Activated CD4-positive, alpha-beta T cell treated with anti-CD3 and anti-CD28 coated beads, Interleukin-2, amount 10 ng/mL, durations not matched to agents 7 days and 5 days (primary cell): ENCODE measurements at places on chromosomes 6 and 20. TPM values are rescaled to one million over a fixed set of nuclear protein-coding genes. Genes with fewer than 3 reads are reported as not detected.

Gene GLP1R
- total RNA-seq: not detected

GRCh38 chr6:122839472-122839871, 50.4 kb downstream of the SMPDL3A start:
- H3K4me3 ChIP-seq: no peak overlapping the region
- H3K36me3 ChIP-seq: no peaks in the 10 kb centered on the region
- H3K4me1 ChIP-seq: no peaks in the 10 kb centered on the region
- H3K27me3 ChIP-seq: peaks cover 5% of the 10 kb centered on the region

- no peaks in the 10 kb centered on the region for H3K4me1 ChIP-seq
- no peaks in the 10 kb centered on the region for H3K36me3 ChIP-seq
- H3K4me3 ChIP-seq: no peak overlapping the region
- no peak overlapping the region for H3K27ac ChIP-seq
- DNase-seq: no peak
These were observed 208.4 kb downstream of the CENPW start for GRCh38 chr6:126548300-126548699.

GRCh38 chr20:24960861-24961260, 11.8 kb downstream of the CST7 start:
- peak overlapping the region; percentile 51 for H3K27ac ChIP-seq
- no peak for DNase-seq
- H3K27me3 ChIP-seq: no peaks in the 10 kb centered on the region

DNA sequence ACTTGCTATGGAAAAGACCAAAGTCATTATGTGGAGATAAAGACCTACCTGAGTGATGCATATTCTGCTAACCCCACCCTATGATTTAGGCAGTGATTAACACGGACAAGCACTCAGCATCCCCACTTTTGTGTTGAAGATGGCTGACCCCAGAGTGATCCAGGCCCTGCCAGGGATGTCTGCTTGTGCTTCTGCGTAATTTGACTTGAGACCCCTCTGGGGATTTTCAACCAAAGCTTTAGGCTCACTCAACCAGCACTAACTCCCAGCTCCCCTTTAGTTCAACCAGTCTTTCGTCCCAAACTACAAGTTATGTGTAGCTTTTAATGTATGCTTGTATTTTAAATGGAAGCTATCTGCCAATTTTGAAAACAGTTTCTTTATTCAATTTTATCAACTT, 538.0 kb upstream of the ID4 start:
- no peak overlapping the region for H3K4me3 ChIP-seq
- no peak for DNase-seq
- no peaks in the 10 kb centered on the region for H3K4me1 ChIP-seq
- no peaks in the 10 kb centered on the region for H3K27me3 ChIP-seq
- no peaks in the 10 kb centered on the region for H3K36me3 ChIP-seq

DNA sequence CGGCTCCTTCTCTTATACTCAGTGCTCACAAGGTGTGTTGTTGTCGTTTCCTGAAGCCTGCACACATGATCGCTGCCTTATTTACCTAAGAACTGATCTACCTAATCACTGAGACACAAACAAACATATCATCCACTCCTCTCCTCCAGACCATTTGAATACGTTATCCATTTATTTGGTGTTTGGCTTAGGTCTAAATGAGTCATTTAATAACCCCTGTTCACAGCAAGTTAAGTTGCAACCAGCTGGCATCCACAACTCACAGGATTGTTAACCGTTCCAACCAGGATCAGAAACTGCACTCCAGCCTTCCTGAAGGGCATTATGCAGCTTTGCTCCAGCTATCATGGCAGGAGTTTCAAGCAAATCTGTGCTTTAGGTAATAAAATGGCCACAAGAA, 511.1 kb upstream of the MAP3K7 start:
- no peak overlapping the region for H3K27ac ChIP-seq
- H3K4me3 ChIP-seq: no peak overlapping the region
- H3K27me3 ChIP-seq: no peaks in the 10 kb centered on the region
- no peaks in the 10 kb centered on the region for H3K36me3 ChIP-seq
- H3K4me1 ChIP-seq: no peaks in the 10 kb centered on the region

DNA sequence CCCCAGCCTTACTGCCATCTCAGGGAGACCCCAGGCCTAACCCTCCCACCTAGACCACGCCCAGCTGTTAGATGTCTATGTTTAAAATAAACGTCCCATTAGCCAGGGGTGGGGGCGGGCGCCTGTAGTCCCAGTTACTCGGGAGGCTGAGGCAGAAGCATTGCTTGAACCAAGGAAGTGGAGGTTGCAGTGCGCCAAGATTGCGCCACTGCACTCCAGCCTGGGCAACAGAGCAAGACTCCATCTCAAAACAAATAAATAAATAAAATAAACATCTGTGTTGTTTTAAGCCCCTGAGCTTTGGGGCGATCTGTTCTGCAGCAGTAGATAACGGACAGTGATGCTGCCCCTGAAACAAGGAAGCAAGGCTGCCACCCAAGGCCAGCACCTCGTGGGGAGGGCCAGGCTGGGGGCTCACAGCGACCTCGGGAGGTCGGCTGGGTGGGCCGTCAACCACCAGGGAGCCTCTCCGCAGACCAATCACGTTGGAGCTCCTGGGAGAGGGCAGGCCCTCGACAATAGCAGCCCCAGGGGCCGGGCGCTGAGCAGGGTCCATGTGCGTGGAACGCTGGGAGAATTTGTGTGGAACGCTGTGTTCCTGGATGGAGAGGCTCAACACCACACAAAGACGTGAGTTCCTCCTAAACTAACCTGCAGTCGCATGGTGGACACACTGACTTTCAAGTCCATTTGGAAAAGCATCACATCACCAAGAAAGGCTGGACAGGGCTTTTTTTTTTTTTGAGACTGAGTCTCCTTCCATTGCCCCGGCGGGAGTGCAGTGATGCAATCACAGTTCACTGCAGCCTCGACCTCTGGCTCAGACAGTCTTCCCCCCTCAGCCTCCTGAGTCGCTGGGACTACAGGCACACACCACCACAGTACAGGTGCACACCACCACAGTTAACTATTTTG, 1.0 kb upstream of the HELZ2 start:
- no peaks in the 10 kb centered on the region for H3K36me3 ChIP-seq
- DNase-seq: no peak
- H3K27ac ChIP-seq: peak overlapping the region; percentile 41
- H3K4me1 ChIP-seq: peaks cover 2% of the 10 kb centered on the region

DNA sequence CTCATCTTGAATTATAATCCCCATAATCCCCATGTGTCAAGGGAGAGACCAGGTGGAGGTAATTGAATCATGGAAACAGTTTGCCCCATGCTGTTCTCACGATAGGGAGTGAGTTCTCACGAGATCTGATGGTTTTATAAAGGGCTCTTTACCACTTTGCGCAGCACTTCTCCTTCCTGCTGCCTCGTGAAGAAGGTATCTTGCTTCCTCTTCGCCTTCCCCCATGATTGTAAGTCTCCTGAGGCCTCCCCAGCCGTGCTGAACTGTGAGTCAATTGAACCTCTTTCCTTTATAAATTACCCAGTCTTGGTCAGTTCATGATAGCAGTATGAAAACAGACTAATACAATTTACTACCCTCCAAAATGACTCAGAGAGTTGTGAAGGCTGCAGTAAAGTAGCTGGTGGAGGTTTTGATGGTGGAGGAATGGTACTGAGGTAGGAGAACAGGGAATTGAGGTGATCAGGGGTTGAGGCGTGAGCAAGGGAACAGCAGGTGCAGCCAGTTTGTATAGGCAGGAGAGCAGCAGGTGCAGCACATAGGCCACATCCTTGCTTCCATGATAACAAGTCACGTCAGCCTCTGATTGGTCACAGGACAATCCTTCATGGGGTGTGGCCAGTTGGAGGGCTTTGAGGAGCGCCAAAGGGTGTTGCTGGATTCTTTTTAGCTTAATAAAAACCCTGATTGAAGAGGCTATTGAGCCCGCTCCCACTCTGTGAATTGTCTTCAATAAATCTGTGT, 150.0 kb downstream of the CDC5L start:
- H3K4me1 ChIP-seq: no peaks in the 10 kb centered on the region
- no peaks in the 10 kb centered on the region for H3K36me3 ChIP-seq
- no peak overlapping the region for H3K4me3 ChIP-seq
- DNase-seq: no peak

DNA sequence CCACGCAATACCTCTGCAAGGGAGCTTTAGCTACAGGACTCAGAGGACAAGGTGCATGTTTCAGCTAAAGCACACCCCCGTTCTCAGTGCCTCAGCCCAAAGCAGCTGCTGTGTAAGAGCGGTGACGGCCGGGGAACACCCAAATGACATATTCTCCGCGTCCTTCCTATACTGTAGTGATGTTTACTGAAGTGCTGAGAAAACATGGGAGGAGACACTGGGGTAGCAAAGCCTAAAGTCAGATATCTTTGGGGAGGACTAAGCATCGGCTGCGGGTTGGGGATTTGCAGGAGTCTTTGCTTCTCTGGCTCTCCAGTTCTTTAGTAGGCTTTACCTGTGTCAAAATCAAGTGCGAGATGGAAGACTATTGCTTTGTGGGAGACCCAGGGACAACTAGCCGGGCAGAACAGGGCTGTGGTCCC, 1.7 kb downstream of the SLC22A23 start:
- H3K27me3 ChIP-seq: peaks cover 31% of the 10 kb centered on the region
- H3K36me3 ChIP-seq: no peaks in the 10 kb centered on the region
- DNase-seq: peak; percentile 16
- no peak overlapping the region for H3K4me3 ChIP-seq
- H3K27ac ChIP-seq: no peak overlapping the region

DNA sequence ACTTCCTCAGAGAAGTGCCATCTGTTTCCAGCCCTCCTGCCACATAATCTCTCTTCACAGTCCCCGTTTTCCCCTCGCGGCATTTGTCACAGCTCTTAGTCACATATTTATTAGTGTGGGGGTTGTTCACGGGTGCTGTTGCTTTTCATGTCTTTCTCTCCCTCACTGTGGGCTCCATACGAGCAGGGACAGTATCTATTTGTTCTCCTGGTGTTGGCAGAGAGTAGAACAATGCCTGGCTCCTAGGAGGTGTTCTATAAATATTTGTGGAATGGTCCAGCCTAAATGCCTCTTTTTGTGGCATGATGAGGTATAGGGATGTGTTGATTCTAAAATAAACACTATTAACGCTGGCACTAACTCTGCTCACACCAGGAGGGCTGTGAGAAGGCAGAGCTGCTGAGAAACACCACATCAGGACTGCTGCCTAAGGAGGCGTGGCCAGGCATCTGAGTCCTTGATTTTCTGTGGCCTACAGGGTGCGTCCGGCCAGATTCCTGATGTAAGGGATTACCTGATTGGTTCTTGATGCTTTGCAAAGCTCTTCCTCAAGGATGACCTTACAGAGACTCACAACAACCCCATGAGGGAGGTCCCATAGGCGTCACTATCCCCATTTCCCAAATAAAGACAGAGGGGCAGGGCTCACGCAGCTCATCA, 219.8 kb upstream of the ARID1B start:
- H3K4me3 ChIP-seq: no peak overlapping the region
- H3K36me3 ChIP-seq: no peaks in the 10 kb centered on the region
- H3K4me1 ChIP-seq: no peaks in the 10 kb centered on the region
- no peak for DNase-seq
- H3K27ac ChIP-seq: no peak overlapping the region

GRCh38 chr6:169174516-169175359, 78.9 kb downstream of the THBS2 start:
- H3K27ac ChIP-seq: no peak overlapping the region
- no peaks in the 10 kb centered on the region for H3K4me1 ChIP-seq
- DNase-seq: no peak
- no peaks in the 10 kb centered on the region for H3K36me3 ChIP-seq
- H3K27me3 ChIP-seq: peaks cover 4% of the 10 kb centered on the region

GRCh38 chr6:117624869-117625481, 22.7 kb upstream of the GOPC start:
- no peaks in the 10 kb centered on the region for H3K27me3 ChIP-seq
- H3K4me3 ChIP-seq: no peak overlapping the region
- no peak overlapping the region for H3K27ac ChIP-seq
- H3K36me3 ChIP-seq: peaks cover 2% of the 10 kb centered on the region
- no peak for DNase-seq

DNA sequence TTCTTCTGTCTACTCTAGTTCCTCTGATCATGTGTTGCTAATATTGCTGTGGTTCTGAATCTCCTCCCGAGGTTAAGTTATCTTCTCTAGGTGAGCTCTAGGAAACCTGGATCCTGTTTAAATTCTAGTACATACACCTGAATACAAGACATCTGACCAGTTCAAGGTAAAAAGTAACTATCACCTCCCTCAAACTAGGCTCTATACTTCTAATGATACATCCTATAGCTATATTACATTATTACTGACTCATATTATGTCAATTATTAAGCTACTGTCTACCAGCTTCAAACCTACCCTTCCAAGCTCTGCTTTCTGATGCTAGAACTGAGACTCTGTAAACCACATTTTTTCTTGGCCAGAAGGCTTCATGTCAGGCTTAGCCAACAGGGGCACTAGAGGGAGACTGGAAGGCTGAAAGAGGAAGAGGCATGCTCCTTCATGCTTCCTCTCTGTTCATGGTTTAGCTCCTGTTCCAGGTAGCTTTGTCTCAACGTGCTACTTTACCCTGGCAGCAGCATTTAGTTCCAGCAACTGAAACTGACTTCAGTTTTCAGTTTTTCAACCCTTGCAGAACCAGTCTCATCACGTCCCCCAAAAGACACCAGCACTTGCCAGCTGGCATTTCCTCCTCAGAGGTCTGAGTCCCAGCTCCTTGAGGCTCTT, 148.4 kb upstream of the TOP1 start:
- peaks cover 7% of the 10 kb centered on the region for H3K27me3 ChIP-seq
- no peak for DNase-seq
- H3K4me3 ChIP-seq: no peak overlapping the region
- H3K27ac ChIP-seq: peak overlapping the region; percentile 9

DNA sequence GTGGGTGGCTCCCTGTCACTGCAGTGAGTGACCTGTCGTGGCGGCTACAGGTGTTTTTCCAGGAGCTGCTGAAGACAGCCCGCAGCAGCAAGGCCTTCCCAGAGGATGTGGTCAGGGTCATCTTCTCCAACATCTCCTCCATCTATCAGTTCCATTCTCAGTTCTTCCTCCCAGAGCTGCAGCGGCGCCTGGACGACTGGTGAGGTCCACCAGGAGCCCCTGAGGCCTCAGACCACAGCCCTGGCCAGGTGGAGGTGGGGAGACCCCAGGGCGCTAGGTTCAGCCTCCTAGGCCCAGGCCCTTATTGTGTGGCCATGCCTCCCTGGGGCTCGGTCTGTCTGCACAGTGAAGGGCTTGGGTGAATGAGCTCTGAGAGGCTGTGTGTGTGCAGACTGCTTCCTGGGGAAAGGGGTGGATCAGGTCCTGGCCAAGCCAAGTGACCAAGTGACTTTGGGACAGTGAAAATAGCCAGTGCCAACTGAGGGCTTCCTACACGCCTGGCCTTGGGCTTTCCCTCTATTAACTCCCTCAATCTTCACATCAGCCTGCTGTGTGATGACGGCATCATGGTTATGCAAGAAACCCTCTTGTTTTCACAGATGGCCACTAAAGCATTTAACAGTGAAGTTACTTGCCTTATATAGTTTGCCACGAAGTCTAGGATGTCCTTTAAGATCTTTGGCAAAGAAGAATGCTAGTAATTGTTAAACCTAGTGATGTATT, 6.4 kb downstream of the FGD2 start:
- no peak for DNase-seq
- no peak overlapping the region for H3K4me3 ChIP-seq
- H3K27ac ChIP-seq: no peak overlapping the region
- peaks cover 10% of the 10 kb centered on the region for H3K4me1 ChIP-seq
- H3K27me3 ChIP-seq: no peaks in the 10 kb centered on the region
